ENCODE measurements at places on chromosomes 1 and 21.

DNA sequence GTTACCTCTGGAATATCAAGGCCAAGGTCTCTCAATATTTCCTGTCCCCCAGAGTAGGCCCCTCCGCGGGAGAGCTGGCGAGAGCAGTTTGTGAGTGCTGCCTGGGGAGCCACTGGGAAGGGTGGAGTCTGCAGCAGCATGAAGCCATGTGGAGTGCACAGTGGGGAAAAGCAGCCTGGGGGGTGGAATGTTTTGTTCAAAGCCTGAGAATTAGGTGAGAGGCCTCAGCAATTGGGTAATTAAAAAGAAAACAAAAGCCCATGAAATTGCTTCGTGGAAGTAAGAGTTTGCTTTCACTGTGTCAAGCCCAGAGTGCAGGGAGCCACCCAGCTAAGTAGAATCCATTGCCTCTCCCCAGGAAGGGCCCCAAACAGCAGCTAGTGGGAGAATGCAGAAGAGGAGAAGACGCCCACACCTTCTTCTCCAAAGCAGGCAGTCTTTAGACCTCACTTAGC, 30.2 kb upstream of the DISC1 start:
- DNase-seq: no peak

DNA sequence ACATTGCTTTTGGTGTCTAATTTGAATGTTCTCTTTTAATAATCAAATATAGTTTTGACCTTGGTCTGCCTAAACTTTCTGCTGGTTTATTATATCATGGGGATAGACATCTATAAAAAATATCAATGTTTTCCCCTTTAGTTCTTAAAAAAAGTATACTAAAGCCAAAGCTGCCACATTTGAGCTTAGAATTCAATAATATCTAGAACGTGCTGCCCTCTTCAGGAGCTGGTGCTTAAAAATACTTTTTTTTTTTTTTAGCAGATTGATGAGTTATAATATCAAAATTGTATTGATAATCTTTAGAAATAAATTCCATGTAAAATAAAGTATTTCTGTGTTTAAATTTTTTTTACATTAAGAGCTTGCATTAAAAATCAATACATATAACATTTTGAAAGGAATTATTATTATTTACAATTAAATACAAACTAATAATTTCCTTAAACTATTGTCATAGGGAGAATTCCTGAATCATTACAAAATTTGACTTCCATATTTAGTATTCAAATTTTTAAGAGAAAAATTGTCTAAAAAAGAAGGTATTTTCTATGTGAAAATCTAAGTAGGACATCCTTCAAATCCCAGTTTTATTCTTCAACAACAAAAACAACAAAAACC, 40.1 kb upstream of the ADGRL2 start:
- DNase-seq: no peak

- DNase-seq: no peak
These were observed 11.8 kb upstream of the YBX1 start for GRCh38 chr1:42670425-42670824.

GRCh38 chr1:7478809-7479499, 292.1 kb upstream of the VAMP3 start:
- DNase-seq: no peak

DNA sequence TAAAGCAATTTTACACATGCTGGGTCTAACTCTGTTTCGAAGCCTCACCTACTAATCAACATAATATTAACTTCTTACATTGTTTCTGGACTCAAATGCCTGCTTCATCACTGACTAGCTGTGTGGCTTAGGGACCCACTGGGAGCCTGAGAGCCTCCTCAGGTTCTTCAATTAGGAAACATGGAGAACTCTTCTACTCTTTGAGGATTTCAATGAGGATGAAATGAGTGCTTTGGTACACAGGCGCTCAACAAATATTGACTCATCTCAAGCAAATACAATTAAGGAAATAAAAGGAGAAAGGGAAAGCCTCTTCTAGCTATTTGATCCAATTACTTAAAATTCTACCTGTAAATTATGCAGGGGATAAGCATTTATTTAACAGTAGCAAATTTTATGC, 84.4 kb upstream of the JAK1 start:
- no peak for DNase-seq

GRCh38 chr1:210236386-210236839, 3.8 kb downstream of the SERTAD4 start:
- DNase-seq: no peak
